ENCODE measurements at places on chromosomes 1 and 21.

GRCh38 chr1:164765992-164766720, 207.2 kb downstream of the PBX1 start:
- no peak for DNase-seq

DNA sequence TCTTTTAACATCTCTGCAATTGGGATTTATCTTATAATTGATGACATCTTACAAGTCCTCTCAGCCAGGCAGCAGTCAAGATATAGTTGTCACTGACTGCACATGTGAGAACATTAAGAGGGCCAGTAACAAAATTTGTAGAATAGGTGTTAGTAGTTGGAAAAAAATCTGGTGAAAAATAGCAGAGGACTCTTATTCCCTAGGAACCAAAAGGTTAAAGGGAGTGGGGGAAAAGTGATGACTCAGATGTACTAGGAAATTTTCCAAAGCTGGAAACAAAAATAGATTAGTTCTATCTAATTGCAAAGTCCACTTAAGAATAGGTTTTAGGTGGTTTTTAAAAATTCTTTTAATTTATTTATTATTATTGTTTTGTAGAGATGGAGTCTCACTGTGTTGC, 3.6 kb downstream of the NUP210L start:
- no peak for DNase-seq

DNA sequence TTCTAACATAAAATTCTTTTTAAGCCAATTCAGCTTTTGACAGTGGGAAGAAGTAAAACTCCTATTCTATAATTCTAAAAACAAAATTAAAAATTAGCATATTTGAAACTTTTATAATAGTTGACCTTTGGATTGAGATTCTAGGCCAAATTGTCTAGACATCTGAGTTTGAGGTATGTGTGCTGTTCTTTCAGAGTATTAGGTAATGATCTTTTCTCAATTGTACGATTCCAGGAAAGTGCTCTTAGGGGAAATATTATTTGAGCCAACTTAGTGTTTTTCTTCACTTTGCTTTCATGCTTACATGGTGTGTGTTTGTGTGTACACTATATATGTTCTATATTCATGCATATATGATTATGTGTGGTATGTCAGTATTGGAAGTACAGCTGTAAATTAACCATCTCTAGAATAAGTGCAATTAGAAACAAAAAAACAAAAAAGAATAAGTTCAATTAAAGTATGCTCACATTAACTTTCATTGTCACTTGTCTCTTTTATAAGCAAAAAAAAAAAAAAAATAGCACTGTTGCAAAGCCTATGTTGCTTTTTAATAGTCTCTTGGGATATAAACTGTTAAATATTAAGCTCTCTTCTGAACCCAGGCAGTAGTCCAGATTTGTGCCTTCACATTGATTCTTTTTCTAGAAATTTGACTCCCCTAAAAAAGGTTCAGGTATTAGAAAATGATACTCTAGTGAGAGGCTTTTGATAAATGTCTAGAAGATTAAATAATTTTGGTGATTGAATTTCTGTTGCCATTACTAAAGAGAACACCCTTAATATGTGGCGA, 132.2 kb downstream of the ATP5PO start:
- DNase-seq: no peak

DNA sequence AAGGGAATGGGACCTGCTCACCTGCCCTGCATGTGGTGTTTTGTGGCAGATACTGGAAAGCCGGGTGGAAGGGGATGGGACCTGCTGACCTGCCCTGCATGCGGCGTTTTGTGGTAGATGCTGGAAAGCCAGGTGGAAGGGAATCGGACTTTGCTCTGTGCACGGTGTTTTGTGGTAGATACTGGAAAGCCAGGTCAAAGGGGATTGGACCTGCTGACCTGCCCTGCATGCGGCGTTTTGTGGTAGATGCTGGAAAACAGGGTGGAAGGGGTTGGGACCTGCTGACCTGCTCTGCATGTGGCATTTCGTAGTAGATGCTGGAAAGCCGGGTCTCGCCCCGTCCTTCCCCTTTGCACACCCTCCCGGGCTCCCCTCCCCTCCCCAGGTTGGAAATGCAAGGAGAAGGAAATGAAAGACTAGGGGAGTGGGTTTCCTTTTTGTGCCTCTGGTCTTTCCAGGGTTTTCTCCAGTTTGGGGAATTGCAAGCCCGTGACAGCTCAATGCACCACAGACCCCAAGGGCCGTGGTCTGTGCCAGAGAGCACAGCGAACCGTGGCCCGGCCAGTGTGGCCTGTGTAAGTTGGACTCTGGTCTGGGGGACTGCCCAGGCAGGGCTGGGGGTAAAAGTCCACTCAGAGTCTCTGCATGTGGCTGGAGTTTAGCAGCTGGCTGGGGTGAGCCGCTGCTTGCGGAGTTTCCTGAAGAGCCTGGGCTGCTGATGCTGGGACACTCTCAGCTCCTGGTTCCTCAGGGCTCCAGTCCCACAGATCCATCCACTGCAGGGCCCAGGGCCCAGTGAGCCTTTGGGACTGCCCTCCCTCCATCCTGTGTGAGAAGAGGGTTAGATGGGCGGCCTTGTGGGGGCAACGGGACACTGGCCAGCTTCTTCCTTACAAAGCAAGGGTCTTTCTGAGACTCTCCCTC, 105.5 kb downstream of the CRYAA start:
- no peak for DNase-seq

GRCh38 chr21:32360401-32360975, 32.3 kb downstream of the URB1 start:
- DNase-seq: no peak

- DNase-seq: no peak
These were observed 1.3 kb upstream of the GALE start for GRCh38 chr1:23801876-23802275.

DNA sequence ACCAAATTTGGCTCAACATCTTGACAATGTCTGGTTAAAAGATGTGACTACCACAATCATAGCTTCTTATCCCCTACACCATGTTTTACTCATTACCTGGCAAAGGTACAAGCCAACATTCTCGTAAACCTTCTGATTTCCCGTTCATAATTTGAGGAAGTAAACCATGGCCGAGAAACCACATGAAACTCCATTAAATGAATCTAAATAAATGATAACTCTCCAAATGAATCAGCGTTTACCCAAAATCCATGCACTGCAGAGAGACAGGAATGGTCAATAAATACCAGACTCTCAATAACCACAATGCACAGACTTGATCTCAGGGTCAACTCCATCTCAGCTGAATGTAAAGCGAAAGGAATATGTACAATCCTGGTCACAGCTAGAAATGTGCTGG, 125.2 kb downstream of the TYW3 start:
- no peak for DNase-seq

DNA sequence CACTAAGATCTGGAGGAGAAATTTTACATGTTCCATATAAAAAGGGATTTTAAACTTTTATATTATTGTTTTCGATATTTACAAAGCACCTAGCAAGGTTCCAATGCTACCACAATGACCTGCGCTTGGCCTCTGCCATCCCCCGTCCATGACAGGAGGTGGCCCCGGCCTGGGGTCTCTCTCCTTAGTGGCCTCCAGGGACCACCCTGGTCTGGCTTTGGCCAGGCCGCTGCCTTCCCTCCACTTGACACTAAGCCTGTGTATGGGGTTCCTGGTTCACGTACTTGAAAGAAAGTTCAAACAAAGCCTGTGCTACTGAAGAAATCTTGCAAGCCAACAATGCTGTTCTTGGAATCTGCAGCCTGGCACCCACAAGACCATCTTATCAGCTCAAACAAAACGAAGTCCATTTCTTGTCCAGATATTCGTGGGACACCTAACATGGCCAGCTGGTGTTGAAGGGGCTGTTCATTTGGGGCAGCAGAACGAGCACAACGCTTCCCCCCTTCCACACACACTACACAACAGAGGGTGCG, 12.8 kb downstream of the PRDM15 start:
- no peak for DNase-seq

GRCh38 chr21:42258150-42258884, 39.4 kb downstream of the ABCG1 start:
- DNase-seq: peak; percentile 74

DNA sequence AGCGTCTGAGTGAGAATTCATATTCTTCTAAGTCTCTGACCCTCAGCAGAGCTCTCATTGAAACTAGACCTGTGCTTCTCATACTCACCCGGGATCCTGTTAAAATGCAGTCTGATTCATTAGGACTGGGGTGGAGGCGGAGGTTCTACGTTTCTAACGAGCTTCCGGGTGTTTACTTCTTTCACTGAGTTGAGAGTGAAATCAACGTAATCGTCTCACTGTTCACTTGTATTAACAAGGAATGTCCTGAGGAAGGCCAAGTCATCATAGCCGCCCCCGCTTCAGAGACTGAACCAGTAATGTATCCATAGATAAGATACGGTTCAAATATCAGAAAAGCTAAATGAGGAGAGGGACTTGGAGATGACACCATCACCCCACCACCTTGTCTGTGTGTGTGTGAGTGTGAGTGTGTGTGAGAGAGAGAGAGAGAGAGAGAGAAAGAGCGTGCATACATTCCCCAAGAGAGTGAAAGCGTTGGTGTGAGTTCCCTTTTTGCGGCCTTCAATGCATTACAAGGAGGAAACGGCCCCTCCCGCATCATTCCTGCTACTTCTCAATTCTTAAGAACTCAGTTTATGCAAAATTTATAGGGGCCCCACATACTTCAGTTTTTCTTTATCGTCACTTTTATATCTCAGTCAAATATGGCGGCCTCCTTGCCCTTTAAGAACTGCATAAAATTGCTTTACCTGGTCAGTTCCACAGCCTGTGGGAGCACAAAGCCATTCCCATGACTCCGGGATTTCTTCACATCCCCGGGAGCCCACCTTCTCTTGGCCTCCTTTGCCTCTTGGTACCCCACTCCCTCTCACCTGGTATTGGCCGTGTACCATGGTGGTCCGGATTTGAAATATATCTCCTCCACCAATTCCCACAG, 19.8 kb downstream of the KMO start:
- no peak for DNase-seq

DNA sequence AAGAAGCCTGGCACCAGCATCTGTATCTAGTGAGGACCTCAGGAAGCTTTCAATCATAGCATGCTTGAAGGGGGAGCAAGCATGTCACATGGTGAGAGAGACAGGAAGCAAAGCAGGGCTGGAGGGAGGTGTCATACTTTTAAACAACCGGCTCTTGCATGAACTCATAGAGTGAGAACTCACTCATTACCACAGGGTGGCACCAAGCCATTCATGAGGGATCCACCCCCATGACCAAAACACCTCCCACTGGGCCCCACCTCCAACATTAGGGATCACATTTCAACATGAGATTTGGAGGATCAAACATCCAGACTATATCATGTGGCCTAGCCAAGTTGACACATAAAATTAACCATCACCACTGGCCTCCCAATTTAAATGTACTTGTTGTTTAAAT, 125.1 kb upstream of the KCND3 start:
- DNase-seq: no peak

GRCh38 chr1:28642056-28642846, 616 bp downstream of the TAF12 start:
- no peak for DNase-seq

- no peak for DNase-seq
These were observed 631.1 kb upstream of the NR5A2 start for GRCh38 chr1:199396456-199396855.

DNA sequence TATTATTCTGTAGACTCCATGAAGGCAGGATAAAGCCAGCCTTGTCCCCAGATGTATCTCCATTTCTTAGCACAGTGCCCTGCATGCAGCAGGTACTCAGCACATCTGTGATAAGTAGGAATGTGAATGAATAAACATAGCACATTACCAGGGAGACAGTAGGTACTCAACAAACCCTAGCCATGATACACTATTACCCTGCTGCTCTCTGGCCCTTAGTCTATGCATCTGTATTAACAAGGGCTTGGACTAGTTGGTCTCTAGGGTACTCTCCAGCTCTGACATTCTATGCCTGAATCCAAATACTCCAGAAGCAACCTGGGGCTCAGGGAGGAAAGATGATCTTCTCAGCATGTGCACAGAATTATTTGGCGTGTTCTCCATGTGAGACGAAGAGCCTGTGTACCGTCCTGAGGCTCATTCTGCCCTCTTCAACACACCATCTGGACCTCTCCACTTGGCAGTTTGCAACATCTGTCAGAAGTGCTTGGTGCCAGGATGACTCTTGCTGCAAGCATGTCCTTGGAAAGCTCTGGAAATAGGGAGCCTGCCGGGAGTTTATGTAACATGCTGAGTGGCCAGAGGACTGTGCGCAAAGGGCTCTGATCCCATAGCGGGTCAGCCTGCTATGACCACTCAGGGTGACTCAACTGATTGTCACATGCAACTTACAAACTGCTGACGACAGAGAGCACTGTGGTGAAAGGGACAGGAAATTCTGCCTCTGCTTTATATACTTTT, 228.2 kb upstream of the USP24 start:
- no peak for DNase-seq

Data from T-helper 1 cell (primary cell).